BJ (cell line): ENCODE measurements at places on chromosomes 12 and 14.

DNA sequence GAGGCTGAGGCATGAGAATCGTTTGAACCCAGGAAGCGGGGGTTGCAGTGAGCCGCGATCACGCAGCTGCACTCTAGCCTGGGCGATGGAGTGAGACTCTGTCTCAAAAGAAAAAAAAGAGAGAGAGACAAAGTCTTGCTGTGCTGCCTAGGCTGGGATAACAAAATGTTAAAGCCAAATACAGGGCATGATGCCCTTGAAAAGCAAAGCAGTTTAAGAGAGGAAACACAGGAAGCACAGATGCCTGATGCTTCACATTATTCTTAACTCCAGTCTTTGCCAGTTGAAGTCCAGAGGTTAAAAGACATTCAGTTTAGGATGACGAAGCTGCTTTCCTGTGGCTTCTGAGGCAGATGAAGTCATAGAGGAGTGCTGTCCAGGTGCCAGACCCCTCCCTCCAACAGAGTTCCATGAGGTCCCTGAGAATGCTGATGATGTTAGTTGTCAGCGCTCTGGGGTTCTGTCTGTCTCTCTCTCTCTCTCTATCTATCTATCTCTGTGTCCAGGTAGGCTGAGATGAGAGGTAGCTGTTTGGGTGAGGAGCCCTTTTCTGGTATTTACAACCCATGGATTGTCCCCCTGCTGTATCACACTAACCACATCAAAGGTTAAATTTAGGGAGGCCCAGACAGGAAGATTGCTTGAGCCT lies 4.9 kb upstream of the MRPL52 start:
- DNase-seq = peak; percentile 85

- peak; percentile 99 for DNase-seq
Measured at GRCh38 chr12:65891987-65892481, 67.8 kb downstream of the HMGA2 start.

DNA sequence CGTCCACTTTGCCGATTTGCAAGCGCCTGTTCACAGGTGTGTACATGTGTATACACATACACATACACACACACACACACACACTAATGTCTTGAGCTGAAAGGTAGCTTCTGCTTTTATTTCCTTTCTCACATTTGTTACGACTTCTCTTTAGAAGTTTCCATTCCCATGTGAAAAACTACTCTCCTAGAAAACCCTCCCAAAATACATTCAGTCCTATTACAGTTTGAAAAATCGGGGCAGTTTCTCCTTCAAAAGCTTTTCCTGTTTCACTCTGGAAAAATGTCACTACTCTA lies 3.9 kb downstream of the BLTP3B start:
- no peak for DNase-seq

DNA sequence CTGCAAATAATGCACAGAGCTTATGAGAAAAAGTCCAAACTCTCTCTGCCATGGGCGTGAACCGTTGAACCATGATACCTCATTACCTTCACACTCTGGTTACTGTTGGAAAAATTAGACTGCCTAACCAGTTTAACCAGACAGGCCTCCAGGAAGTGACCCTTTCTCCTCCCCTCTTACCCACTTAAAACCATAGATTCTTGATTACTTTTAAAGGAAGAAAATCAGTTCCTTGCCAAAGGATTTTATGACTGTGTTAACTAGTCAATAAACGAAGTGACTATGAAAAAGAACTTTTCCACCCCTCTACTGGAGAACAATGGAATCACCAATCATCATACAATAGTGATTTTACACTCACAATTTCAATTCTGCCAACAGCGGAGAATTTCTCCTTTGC lies 254.0 kb upstream of the ATP2B1 start:
- DNase-seq = no peak

DNA sequence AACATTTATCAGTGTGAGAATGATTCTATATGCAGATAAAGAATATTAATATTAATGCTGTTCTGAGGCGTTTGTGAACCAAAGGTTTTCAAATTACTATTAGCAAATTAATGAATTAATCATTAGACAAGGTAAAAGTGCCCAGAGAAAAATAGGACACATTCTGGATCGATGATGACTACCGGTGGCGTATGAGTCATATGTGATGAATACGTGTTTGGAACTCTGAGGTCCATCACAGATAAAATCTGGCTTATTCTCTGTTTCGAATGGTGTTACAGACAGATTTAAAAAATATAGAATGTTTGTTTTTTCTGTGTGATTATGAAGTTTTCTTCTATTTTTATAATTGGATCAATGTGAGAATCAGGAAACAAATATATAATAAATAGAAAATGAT lies 79.2 kb upstream of the RTL1 start:
- DNase-seq = no peak

- no peak for DNase-seq
Measured at GRCh38 chr12:6961695-6962284, 8.7 kb downstream of the PHB2 start.

- no peak for DNase-seq
Measured at GRCh38 chr14:26132061-26132645, 465.7 kb downstream of the NOVA1 start.

DNA sequence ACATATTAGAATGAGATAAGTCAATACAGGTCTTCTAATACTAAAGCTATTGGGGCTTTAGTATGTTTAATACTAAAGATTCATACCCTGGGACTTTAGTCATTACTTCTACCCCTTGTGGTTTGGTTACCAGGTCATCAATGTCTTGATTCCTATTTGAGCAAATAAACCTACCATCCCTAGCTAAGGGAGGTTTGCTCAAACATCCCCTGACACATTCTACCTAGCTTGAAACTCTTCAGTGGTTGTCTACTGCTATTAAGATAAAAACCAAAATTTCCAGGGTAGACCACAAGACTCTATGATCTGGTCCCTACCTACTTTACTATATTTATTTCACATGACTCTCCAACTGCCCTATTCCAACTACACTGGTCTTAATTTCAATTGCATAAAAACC lies 7.3 kb upstream of the C2CD5 start:
- no peak for DNase-seq

DNA sequence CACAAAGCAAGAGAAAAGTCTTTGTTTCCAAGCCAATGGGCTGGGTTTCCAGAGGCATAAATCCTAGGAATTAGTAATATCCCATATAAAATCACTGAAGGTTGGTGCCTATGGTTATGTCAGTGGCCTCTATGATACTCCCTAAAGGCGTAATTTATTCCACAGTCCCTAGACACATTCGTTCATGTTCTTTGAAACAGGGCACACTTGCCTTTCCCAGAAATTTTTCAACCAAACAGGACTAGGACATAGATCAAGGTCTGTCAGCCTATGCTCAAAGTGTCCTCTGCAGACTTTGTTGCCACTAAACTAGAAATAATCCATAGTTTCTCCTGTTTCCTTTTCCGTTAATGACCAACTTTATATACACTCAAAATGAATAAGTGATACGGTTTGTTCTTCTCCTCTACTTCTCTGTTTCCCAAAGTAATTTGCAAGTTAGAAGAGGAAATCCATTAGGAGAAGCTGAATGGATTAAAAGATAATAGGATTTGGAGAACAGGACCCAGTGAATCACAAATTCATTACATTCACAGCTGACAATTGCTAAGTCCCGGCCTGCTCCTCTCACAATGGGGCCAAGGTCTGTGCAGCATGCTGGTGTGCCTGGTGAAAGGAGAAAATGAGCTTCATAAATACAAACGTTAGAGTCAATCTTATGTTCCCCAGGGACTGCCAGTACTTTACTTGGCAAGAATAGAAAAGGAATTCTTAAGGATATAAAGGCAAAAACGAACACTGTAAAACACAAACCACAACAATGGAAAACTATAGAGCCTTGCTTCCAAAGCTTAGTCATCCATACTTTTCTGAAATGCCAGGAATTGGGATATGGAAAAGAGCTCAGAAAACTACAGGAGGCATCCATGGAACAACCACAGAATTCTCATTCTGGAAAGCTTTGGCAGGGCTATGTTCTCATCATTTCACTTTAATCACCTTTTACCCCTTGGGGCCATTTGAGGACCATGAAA lies 966.2 kb downstream of the NRXN3 start:
- no peak for DNase-seq

DNA sequence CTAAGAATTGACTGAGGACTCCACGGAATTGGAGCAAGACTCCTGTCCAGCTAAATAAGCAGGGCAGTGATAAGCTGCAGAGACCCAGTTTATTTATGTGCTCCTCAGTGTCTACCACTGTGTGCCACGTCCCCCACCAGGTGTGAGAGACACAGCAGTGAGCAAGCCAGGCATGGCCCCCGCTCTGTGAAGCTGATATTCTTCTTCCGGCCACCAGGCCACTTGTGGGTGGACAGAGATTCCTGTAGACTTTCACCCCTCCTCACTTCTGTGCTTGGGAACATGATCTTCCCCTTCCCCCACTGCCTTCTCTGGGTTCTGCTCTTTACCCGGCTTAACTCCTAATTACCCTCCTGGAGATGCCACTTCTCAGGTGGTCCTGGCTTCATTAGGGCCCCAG lies 21.3 kb downstream of the BRAP start:
- no peak for DNase-seq

DNA sequence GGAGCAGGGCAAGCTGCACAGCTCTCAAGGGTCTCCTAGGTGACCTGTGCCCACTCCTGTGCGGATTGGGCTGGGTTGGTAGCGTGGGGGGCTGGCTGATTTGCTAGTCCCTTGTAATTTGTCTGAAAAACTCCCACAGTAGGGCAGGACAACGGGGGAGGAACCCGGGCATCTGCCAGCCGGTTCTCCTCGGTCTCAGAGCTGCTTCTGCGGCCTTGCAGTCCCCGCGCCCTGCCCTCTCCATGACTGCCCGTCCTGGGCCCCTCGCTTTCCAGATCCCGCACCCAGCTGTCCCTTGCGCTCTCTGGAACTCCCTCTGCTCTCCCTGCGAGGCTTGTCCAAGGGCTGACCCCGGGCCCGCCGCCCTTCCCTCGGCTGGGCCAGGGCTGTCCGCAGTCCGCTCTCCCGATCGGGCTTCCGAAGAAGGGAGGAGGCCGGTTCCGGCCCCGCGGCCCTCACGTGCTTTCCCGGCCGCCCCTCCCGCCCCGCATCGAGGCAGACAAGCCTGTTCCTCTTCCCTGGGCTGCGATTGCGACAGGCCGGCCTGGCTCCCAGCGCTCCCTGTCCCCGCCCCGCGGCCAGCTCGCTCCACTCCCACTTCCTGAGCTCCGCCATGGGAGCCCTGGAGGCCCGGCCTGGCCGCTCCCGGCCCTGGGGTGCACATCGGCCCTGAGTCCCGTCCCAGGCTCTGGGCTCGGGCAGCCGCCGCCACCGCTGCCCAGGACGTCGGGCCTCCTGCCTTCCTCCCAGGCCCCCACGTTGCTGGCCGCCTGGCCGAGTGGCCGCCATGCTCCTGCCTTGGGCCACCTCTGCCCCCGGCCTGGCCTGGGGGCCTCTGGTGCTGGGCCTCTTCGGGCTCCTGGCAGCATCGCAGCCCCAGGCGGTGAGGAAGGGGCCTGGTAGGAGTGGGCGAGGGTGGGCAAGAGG lies at the start of gene LTBR:
LTBR (plus strand) TSS at position 591 of the 927 bp plus-strand sequence; CDS start at position 788, 197 bp downstream.
- DNase-seq = peak; percentile 73

DNA sequence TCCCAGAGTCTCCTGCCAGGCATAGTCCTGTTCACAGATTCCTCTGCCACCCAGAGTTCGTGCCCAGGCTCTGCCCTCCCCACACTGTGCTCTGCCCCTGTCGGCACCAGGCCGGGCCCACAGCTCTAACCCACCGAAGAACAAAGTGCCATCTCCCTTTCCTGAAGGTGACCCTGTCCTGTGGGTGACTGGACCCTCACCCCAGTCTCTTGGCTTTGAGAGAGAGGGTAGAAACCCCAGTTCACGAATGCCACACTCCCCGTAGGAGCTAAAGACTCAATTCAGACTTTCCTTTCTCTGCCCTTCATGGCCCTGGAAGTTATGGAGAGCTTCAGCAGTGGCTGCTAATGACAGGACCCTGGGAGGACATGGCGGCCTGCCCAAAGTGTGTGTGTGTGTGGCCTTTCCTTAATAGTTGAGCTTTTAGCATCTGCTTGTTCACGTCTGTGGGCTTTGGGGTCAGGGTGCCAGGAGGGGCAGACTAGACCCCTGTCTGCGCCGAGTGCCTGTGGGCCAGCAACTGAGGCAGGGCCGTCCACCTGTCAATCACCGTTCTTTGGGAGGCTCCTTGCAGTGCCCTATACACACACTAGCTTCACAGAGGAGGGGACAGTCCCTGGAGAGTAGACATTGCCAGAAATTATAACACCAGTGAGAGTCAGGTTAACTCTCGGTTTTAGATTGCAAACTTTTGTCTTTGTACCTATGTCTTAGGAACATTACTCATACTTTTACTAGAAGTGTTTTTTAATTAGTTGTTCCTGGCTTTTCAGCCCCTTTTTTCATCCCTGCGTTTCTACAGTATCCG lies 84.6 kb upstream of the DYNC1H1 start:
- DNase-seq = no peak

GRCh38 chr12:108432423-108433121 lies 82.5 kb upstream of the FICD start:
- no peak for DNase-seq

- DNase-seq = no peak
Measured at GRCh38 chr12:93022603-93023340, 93.7 kb upstream of the EEA1 start.

GRCh38 chr12:45122768-45123380 lies 72.0 kb upstream of the DBX2 start:
- no peak for DNase-seq

GRCh38 chr14:75445236-75445635 lies 17.4 kb downstream of the JDP2 start:
- DNase-seq = no peak

DNA sequence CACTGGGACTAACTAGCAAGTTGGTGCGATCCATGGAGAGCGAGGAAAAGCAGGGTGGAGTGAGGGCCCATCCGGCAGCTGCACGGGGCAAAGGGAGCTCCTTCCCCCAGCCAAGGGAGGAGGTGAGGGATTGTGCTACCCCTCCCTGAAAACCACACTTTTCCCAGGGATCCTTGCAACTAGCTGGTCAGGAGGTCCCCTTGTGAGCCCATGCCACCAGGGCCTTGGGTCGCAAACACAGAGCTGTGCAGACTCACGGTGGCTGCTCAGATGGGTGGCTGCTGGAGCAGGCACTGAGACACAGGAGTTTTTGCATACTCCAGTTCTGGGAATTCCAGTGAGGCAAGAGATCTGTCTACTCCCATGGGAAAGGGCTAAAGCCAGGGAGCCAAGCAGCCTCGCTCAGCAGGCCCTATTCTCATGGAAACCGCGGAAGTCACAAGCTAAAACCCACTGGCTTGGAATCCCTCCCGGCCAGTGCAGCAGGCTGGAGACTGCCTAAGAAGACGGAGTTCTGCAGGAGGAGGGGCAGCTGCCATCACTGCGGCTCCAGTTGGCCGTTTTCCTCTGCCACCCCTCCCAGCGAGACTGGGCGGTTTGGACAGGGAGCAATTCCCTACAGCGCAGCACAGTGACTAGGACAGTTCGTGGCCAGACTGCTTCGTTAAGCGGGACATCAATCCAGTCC lies 10.9 kb upstream of the ZNF705A start:
- DNase-seq = peak; percentile 72

DNA sequence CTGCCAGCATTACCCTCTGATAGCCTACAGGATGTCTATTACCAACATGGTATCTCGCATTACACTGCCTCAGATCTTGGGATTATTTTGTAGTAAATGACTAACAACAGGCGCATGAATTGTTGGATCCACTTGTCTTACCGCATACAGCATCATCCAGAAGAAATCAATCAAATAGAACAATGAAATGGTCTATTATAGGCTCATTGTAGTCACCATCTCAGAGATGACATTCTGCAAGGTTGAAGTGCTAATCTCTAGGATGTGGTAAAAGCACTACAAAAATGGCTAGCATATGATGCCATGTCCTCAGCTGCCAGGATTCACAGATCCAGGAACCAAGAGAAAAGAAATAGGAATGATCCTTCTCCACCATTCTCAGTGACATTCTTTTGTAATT lies 52.0 kb downstream of the WASHC3 start:
- DNase-seq = no peak

- DNase-seq = peak; percentile 12
Measured at GRCh38 chr12:84542289-84542688, 370.3 kb downstream of the SLC6A15 start.
